Right atrium auricular region (tissue), 2 donors: ENCODE measurements at places on chromosomes 3 and 15. TPM values are rescaled to one million over a fixed set of nuclear protein-coding genes. Genes with fewer than 3 reads are reported as not detected.

DNA sequence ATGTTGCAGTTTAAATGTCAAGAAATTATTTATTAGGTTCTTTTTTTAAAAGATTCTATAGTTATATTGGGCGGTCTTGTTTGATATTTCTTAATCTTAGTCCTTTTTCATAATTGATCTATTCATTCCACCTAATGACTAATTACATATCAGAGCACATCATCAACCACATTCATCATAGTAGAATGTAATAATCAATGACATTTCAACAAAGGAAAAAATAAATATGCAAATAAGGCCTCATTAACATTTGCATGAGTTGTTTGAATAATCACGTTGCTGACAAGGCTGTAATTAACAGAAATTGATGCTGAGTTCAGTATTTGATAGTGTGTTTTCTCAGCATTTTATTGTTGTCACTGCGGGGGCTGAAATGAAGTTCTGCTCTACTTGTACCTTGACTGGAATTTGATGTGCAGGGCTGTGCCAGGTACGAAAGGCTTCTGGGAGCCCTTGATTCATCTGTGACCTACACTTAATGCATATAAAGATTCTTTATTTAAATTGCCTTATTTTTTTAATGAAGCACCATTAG is 215.7 kb downstream of the TCF12 start:
- H3K27ac ChIP-seq, result no peak overlapping the region
- DNase-seq, result no peak
- H3K4me3 ChIP-seq, result no peak overlapping the region
- H3K4me1 ChIP-seq, result peaks cover 27% of the 10 kb centered on the region
- H3K36me3 ChIP-seq, result no peaks in the 10 kb centered on the region

- no peak overlapping the region for H3K27ac ChIP-seq
- no peaks in the 10 kb centered on the region for H3K27me3 ChIP-seq
- no peaks in the 10 kb centered on the region for H3K4me1 ChIP-seq
- H3K4me3 ChIP-seq, result no peak overlapping the region
These were observed 141.1 kb downstream of the TPRG1 start for GRCh38 chr3:189312866-189313265.

DNA sequence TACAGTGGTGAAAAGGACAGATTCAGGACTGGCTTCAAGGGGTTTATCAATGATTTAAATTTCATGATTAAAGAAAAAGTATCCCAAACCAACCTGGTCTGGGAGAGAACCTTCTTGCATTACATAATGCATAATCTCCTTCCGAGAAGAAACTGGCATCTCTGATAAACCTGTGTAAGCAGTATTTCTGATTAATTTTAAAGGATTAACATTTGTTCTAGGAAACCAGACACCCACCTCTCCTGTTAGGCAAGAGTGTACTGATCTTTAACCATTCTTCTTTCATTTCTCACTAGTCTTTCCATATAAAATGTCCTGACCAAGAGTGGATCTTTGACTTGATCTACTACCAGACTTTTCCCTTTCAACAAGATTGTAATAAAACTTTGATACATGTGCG is 22.8 kb upstream of the PPP4R2 start:
- no peak overlapping the region for H3K4me3 ChIP-seq
- H3K27ac ChIP-seq, result no peak overlapping the region
- H3K27me3 ChIP-seq, result no peaks in the 10 kb centered on the region
- DNase-seq, result no peak
- no peaks in the 10 kb centered on the region for H3K36me3 ChIP-seq

Gene HRG
- not detected for total RNA-seq

Gene ENTPD3
- 0.59 TPM for total RNA-seq
